ENCODE measurements at places on chromosomes 12 and 14.
A peak's percentile ranks its signal among the peaks of the same experiment; 100 is the strongest.

- no peak for DNase-seq
Observed at GRCh38 chr12:106918746-106919145, 37.0 kb upstream of the TMEM263 start.

DNA sequence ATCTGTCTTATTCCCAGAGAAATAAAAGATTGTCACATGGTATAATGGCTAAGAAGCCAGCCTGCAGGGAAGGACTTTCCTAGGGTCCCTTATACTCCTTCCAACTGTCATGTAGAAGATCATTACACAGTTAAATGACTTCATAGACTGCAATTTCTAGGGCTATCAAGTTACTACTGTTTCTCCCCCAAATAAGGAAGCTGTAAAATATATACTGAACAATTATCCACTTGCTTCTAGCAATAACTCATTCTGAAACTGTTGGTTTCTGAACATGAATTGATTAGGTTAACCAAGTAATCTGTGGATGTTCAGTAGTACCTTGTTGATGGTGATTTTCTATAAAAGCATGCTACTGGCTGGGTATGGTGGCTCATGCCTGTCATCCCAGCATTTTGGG, 44.6 kb downstream of the A2ML1 start:
- DNase-seq = no peak

GRCh38 chr12:87047691-87048090, 791.5 kb upstream of the MGAT4C start:
- no peak for DNase-seq

DNA sequence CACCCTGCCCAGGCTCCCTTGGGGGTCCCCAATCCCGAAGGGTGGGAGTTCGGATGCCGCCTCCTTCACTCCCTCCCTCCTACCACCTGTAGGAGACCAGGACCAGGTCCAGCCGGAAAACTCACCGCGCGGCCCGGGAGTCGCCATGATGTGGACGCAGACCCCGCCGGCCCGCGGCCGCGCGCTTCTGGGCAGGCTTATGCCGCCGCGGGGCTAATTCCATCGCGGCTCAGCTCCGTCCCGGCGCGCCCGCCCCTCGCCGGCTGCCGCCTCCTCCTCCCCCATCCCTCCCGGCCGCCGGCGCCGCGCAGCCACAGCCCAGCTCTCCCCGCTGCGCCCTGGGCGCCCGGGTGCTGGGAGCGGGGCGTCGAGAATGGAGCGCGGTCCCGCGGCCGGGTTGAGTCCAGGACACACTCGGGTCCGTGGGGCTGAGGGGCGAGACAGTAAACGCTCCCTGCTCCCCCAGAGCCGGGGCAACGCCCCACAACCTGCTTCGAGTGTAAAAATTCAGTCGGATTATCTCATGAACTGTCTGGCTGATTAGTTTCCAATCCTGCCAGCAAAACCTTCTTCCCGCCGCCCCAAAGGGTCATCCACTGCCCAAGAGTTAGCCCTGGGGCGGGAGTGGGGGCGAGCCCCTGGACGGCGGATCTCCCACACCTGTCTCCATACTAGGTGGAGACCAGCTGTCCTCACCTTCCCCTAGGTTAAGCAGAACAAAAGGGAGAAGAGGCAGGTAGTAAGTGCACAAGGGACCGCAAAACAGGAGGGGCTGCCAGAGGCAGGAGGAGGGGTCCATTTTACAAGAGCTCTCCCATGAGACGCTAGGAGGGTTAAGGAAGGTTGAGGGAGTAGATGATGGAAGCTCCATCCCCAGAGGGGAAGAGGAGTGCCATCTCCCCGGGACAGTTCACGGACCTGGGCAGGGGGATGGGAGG, at the start of gene ANO2:
ANO2 (minus strand) TSS at position 189 of the 938 bp plus-strand sequence; CDS start at position 147, 42 bp downstream.
- peak; percentile 10 for DNase-seq

DNA sequence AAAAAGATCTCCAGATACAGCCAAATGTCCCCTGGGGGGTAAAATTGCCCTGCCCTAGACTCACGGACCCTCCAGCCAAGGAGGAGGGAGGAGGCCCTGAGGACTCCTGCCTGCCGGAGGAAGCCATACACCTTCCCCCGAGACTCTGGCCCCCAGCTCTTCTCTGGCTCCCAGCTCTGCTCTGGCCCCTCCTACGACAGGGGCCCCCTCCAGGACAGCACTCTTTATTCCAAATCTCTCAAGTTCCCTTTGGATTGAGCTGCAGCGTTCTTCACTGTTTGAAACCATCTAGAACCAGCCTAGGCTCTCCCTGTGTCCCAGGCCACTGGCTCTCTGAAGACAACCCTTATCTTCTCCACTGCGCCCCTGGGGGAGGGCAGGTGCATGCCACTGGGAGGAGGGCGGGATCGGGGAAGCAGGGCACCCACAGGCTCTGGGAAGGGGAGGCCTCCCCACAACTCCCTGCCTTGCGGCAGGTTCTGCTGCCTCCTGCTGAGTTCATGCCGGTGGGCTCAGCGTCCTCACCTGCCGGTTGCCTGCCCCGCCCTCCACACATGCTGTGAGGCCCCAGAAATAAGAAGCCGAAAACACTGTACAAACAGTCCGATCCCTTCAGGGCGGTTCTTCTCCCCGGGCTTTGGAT, 112.7 kb downstream of the DICER1 start:
- no peak for DNase-seq

DNA sequence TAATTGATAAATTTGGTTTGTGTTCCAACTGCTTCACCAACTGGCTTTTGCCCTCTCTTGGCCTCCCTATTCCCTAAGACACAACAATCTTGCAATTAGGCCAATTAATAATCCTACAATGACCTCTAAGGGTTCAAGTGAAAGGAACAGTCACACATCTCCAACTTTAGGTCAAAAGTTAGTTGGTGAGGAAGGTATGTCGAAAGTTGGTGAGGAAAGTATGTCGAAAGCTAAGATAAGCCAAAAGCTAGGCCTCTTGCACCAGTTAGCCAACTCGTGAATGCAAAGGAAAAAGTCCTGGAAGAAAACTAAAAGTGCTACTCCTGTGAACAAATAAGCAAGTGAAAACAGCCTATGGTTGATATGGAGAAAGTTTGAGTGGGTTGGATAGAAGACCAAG, 32.6 kb downstream of the EGLN3 start:
- no peak for DNase-seq

DNA sequence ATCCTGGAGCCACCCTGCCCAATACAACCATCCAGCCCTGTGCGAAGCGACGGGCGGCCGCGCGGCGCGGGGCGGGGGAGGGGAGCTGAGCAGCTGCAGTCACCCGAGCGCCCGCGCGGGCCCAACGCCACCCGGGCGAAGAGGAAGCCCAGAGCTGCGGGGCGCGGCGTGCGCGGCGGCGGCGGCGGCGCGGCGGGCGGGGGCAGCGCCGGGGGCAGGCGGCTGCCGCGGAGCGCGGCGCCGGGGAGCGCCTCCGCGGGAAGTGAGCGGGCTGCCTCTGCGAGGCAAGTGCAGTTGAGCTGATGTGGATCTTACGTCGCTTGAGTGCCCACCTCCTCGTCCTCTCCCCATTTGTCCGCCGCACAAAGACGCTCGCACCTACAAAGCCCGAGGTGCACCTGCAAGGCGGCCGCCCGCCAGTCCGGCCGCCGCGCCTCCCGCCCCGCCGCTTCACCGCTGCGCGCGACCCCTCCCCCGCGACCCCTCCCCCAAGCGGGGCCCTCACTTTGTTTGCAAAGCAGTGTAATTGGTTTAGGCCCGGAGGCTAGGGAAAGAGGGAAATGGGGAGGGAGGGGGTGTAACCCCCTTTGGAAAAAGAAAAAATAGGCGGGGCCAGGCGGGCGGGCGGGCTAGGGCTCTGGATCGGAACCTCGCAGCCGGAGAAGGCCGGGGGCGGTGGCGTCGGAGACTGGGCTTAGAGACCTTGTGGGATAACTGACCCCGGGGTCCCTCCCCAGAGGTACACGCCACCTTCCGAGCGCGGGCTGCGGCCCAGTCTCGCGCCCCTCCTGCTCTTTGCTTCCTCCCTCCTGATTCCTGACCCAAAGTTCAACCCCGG, at the start of the genes FOXA1 and TTC6:
FOXA1 (minus strand) TSS at position 279 of the 838 bp plus-strand sequence; CDS start at position 2, 277 bp downstream.
TTC6 (plus strand) TSS at position 659 of the 838 bp plus-strand sequence. CDS start 26,436 bp downstream, outside the sequence.
- no peak for DNase-seq

DNA sequence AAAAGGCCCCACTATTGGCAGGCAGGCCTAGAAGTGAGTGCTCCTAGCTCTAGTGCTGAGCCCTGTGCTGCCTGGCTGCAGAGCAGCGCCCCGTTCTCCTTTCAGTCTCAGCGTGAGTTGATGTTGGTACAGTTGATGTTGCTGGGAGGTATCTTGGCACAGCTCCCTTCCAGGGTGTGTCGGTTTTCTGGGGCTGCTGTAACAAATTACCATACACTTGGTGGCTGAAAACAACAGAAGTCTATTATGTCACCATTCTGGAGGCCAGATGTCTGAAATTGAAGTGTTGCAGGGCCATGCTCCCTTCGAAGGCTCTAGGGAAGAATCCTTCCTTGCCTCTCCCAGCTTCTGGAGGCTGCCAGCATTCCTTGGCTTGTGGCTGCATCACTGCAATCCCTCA, 151.4 kb downstream of the TSPAN9 start:
- no peak for DNase-seq

- DNase-seq = no peak
Observed at GRCh38 chr14:34204774-34205173, 253.9 kb upstream of the EGLN3 start.

DNA sequence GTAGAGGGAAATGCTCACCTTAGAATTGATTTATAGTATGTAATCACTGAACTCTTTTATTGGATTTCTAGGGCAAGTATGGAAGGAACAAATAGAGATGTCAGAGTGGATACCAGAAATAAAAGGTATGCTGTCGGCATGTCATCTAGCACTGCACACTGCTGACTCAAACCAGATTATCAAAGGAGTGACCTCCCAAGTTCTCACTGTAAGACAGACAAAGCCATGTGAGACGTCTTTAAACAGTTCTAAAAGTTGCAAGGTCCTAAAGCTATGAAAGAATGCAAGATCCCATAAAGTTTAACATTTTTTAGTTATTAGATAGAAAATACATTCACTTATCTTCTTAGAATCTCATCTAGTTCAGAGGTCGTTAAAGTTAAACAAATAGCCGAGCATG, 70.0 kb upstream of the CPM start:
- no peak for DNase-seq

DNA sequence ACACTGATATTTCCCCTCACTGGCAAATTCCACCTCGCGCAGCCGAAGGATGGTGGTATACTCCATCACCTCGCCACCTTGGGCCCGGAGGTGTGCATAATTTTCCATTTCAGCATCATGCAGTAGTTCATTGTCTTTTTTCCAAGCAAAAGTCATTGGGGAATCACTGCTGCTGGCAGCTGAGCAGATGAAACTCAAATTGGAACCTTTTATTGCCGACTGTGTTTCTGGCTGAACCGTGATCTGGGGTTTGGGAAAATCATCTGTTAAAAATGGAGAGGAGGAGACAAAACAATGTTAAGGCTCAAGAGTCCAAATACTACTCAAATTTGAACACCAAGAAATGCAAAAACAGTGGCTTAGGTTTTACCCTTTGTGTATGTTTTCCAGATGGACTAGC, 39.7 kb downstream of the LRIG3 start:
- no peak for DNase-seq

DNA sequence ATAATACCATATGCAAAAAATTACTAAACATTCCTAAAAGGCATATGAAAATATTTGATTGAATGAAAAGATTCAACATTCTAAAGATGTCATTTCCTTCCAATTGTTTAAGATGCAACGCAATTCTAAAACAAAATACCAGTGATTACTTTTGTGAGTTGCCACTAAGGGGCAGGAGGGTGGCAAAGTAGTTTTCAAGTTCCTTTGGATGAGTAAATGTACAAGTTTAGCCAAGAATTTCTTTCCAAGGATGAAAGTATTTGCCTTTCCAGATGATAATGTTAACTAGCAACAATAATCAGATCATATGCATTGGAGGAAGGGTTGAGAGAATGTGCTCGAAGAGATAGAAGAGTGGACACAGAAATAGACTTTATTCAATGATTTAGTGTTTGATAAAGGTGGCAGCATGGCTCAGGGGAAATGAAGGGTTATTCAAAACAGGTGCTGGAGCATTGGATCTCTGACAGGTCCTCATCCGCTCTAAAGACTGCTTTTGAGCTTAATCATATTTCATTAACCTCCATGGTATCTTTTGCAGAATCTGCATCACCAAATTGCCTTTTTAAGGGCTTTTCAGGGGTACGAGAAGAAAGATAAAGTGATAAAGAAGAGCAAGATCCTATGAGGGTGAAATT, 678.5 kb upstream of the TBX3 start:
- DNase-seq = no peak

GRCh38 chr14:69696204-69696527, 70.8 kb upstream of the SRSF5 start:
- DNase-seq = no peak

DNA sequence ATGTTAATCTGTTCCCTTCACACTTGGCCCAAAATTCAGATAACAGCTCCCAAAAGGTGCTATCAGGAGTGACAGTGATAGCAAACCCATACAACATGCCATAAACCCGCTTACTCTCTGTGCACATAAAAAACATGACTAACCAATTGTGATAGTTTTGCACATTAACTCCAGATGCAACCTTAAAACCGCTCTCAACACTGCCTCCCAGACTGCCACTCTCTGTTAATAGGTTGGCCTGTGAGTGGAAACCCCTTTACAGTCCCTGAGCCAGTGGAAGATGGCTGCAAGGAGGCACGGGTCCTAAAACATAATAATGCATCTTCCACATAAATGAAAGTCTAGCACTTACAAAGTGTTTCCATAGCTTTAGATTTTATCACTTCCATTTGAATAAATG, 12.0 kb upstream of the TMTC1 start:
- DNase-seq = no peak

DNA sequence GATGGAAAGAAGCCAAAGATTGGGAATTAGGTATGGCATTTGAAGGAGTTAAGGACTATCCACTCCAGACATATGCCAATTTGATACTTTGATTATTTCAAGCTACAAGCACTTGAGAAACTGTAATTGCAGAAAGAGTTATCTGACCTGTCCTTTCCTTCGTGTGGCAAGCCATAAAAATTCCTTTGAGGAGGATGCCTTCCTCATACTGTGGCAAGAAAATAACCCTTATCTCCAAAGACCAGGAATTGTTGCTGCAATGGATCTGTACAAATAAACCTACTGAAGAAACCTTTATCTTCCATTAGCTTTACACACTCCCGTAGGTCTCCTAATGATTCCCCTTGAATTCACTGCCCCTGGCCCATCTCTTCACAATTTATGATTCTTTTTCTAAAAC, 165.1 kb upstream of the AMIGO2 start:
- DNase-seq = no peak

DNA sequence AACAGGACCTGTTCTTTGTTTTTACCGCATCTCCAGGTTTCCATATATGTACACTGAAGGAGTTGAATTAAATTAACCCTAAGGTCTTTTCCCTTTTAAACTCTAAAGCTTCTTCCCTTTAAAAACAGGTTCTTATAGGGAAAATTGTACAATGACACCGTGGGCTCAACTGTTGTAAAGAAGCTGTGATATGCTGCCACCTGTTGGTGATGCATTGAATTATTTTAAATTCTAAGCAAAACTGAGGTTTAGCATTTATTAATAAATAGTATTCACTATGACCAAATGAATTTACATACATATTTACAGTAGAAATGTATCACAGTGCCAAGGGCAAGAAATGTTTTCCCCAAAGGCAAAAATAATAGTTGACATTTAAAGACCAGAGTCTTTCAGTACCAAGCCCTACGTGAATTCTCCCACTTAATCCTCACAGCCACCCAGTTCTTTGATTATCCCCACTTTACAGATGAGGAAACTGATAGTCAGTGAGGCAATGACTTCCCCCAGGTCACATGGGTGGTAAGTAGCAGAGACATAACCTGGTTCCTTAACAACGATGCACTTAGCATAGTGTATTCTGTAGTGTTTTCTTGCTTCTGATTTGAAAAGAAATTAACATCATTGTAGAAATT, 35.7 kb upstream of the TMEM263 start:
- no peak for DNase-seq

GRCh38 chr14:100674428-100674827, 52.3 kb upstream of the DLK1 start:
- no peak for DNase-seq
